ENCODE measurements at places on chromosomes 12 and 14.

DNA sequence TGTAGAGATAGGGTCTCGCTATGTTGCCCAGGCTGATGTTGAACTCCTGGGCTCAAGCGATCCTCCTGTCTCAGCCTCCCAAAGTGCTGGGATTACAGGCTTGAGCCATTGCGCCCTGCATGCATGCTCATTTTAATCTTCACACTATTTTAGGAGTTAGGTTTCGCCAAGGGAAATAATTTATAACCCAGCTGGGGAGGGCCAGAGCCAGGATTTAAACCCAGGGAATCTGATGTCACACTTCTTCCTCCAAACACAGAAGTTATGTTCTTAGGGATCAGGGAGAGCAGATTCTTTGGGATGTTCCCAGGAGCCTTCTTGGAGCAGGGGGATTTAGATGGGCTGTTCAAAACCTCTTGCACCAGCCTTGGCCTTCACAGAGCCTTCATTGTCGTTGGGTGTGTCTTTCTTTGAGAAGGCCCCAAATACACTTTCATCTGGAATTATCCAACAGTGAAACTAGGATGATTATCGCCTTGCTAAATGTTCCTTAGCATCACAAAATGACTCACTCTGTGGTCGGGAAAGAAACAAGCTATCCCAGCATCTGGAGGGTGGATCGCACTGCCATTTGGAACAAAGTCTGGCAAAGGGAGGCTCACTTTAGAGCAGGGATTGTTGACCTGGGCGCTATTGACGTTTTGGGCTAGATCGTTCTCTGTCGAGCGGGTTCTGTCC lies 8.2 kb upstream of the PPP1CC start:
- no peak for DNase-seq

- no peak for DNase-seq
These were observed 8.7 kb downstream of the BEGAIN start for GRCh38 chr14:100578552-100578951.

DNA sequence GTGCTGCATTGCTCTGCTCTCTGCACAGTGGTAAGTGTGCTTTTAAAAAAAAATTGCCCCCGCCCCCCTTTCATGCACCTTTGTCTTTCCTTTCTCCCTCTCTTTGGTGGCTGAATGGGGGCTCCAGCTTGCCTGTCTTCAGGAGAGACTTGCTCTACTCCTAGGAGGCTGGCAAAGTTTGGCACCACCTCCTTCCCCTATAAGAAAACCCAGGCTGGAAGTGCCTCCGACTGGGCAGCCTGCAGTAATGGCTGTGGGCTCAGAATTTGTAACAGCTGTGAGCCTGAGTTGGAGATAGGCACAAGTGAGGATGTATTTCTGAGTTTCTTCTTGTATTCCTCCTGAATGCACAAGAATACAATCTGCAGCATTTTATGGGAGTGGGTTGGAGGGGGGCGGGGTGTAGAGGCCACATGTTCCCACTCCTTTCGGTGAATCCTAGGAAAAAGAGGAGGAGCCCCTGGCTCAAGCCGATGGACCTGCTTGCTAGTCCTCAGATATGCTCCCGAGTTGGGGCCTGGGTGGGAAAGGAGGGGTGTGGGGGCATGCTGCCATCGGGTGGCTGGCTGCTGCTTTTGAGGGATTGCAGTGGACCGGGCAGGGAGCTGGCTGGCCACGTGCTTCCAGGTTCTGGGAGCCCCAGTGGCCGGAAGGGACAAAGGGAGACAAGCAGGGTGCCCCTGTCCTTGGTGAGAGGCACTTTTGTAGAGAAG lies 124.3 kb downstream of the TSPAN9 start:
- DNase-seq, result no peak

GRCh38 chr14:88492272-88493089 lies 62.3 kb downstream of the PTPN21 start:
- DNase-seq, result peak; percentile 5

GRCh38 chr12:119570771-119571170 lies 22.8 kb upstream of the TMEM233 start:
- DNase-seq, result no peak

DNA sequence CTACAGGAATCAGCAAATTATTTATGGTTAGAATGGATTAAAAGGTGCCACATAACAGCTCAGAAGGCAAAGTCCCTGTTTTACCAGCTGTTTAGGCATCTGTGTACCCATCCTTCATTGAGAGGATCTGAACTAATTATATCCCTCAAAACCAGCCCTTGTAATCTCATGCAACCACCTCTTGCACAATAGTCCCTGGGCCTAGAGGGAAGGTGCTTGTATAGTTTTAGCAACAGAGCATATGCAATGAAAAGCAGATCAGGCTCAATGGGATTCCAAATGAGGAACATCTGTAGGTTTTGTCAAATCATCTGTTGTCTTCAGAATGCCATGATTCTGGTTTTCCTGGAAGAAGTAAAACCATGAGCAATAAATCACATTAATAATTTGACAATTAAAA lies 26.0 kb upstream of the GLIPR1L2 start:
- DNase-seq, result no peak

DNA sequence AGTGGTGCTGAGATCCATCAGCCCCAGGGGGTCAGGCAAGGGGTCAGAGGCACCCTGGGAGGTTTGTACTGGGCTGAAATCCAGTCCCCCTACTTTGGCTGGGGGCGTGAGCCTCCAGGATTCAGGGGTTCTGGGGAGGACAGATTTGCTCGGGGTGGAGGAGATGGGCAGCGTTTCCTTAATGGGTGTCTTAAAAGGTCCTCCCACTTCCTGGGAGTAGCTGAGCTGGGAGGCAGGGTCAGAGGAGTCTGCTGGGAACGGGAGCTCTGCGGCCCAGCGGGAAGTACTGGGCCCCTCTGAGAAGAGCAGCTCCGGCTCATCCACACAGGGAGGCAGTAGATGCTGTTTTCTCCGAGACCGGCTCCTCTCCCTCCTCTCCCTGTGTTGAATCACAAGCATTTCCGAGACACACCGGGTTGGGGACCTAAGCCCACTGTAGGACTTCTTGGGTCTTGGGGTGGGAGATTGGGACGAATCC lies 2.1 kb upstream of the TEX52 start:
- DNase-seq, result no peak
